ENCODE measurements at places on chromosomes 1 and 21.

- no peak for DNase-seq
These were observed 13.4 kb upstream of the PLEKHG5 start for GRCh38 chr1:6504887-6505286.

DNA sequence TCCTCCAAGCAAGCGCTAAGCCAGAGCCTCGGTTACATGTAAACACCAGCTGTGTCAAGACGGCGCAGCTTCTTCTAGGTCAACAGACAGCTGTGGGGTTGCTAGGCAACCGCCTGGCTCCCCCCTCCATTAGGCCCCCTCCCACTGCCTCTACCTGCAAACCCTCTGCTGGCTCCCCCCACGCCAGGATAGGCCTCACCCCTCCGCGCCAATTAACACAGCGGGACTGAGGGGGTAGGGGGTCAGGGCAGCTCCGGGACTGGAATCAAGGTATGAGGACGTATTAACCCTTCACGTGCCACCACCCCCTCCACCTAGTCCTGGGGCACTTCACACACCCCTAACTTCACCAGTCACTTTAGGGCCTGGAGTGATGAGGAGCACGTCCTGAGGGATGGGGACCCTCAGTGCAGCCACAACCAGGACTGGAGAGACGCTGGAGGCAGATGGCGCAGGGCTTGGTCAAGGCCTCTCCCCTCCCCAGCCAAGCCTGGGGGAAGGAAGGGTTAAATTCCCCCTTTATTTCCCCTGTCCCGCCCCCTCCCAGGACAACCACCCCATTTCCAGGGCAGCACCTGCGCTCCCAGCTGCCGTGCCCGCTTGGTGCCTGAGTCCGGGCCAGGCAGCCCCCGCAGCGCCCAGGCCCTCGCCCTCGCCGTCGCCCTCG lies 37.4 kb upstream of the WASF2 start:
- peak; percentile 48 for DNase-seq

GRCh38 chr21:14630556-14631069 lies 84.5 kb upstream of the SAMSN1 start:
- no peak for DNase-seq

GRCh38 chr1:183039985-183040447 lies 16.8 kb downstream of the LAMC1 start:
- no peak for DNase-seq

DNA sequence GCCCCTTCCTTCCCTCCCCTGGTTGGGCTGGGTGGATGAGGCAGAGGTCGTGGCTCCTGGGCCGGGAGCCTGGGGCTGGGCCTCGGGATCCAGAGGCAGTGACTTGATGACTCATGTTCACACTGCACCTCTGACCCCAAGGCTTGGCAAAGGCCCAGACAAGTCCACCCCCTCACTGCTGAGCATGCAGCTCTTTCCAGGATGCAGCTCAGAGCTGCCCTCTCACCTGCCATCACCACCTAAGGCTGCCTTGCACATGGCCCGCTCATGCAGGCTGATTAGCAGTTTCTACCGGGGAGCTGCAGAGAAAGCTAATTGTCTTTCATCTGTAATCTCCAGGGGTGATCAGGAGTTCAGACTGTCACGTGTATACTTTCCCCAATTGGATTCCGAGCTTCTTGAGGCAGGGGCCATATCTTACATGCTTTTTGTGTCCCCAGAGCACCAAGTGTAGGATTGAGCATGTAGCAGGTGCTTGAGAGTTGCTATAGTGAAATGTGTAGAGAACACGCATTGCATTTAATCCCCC lies 62.1 kb downstream of the LRRN2 start:
- no peak for DNase-seq

DNA sequence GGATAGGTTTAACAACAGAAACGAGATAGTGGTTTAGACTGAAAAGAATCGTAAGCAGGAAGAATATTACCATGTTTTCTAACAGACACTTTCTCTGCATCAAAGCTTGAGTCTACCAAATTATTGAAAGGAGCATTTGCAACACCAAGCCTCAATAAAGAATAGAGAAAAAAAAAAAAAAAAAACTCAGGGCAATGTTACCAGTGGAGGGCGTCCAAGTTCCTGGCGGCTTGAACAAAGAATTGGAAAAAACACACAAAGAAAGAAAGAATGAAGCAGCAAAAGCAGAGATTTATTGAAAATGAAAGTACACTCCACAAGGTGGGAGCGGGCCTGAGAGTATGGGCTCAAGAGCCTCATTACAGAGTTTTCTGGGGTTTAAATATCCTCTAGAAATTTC lies 686.5 kb upstream of the ADGRL2 start:
- DNase-seq = no peak

- no peak for DNase-seq
These were observed 4.7 kb downstream of the ADSS2 start for GRCh38 chr1:244447024-244447423.

DNA sequence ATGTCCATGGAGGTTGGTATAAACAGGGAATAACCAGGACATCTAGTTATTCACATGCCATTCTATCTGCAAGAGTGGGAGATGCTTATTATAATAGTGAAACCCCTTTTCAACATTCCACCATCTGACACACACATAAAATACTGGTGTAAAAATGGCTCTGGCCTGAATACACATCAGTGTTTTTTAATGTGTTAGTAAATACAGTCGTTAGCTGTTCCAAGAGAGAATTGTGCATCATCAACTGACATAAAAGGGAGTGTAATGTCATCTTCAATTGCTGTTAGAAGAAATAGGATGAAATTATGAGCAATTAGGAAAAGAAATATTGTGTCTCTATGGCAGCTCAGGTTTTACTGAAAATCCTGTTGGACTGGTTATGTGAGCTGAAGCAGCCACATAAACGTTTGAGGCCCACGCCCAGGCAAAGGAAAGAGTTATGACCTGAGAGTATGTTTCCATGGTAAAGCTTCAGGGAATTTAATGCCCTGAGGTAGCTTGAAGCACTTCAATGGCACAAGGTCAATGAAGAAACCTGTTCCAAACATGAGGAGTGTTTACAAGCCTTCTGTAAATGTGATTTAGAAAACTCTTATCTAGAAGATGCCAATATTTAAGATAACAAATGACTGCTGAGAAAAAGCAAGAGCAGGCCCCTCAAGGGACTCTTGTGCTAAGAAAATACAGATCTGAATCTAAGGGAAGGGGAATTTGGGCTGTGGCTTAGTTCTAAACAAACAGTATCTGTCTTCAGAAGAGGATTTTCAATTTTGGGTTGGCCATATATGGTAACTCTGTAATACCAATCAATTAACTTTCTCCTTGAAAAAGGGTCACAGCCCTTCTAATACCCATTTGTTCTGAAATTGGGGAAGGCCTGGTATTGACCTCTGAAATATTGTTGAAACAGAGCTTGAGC lies 384.3 kb downstream of the SEC16B start:
- no peak for DNase-seq

DNA sequence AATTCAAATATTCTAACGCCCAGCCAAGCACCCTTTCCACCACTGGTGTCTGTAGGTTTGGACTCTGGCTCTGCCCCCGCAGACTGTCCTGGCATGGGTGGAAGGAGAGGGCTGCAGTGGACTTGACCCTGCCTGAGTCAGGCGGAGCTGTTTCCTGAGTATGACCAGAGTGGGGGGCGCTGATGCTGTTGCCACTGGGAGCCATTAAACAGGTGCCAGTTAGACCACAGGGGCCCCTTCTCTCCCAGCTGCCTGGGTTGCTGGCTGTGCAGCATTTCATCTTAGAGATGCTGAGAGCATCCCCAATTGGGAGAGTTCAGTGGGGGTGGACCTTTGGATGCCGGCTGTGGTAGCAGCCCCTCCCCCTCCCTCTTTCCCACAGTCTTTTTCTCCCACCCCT lies 539.5 kb downstream of the MATN1 start:
- DNase-seq = no peak

- no peak for DNase-seq
These were observed 151.8 kb downstream of the RHOU start for GRCh38 chr1:228887101-228887500.

DNA sequence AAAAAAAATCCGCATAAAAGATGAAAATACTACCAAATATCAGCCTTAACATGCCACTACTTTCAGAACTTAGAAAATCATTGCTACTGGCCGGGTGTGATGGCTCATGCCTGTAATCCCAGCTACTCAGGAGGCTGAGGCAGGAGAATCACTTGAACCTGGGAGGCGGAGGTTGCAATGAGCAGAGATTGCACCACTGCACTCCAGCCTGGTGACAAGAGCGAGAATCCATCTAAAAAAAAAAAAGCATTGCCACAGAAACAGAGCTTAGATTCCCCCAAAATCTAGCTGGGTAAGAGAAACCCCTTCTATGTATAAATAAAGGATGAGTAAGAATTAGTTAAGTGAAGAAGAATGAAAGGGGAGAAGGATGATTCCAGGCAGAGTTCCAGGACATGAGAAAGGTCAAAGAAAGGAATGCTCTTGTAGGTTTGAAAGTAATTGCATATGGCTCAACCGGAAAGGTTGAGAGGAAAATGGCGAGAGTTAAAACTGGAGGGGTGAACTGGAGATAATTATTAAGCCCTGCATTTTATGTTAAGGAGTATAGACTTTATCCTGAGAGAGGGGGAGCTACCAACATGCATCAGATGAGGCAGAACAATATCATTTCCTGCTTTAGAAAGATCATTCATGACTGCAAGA lies 19.7 kb upstream of the NRDC start:
- no peak for DNase-seq

- no peak for DNase-seq
These were observed 35.3 kb upstream of the DNASE2B start for GRCh38 chr1:84363019-84363418.

- no peak for DNase-seq
These were observed 149.3 kb downstream of the NR5A2 start for GRCh38 chr1:200176798-200177197.

DNA sequence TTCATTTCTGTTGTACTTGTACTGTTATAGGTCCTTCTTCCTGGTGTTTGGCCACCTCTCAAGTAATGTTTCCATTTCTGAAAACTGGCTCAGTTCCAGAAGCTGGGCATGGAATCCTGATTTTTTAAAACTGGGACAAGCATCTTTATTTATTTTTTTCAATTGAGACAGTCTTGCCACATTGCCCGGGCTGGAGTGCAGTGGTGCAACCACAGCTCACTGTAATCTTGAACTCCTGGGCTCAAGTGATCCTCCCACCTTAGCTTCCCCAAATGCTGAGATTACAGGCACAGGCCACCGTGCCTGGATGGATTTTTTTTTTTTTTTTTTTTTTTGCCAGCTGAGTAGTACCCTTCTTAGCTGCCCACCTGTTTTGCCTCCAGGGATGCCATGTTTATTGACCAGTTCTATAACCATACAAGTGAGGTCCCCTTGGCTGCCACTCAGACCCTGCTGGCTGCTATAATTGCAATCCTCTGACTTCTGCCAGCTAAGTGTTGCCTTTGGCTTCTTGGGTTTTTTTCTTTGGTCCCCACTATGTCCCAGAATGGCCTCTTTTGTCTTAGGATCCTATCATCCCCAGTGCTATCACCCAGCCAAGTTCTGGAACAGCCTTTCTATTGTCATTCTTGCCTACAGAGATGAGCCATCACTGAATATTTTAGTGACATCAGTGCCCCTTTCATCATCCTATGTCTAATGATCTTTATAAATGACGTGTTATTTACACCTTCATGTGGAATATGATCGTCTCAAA lies 3.9 kb upstream of the DIP2A start:
- DNase-seq = no peak

GRCh38 chr21:31041295-31042079 lies 3.2 kb upstream of the KRTAP19-8 start:
- no peak for DNase-seq

DNA sequence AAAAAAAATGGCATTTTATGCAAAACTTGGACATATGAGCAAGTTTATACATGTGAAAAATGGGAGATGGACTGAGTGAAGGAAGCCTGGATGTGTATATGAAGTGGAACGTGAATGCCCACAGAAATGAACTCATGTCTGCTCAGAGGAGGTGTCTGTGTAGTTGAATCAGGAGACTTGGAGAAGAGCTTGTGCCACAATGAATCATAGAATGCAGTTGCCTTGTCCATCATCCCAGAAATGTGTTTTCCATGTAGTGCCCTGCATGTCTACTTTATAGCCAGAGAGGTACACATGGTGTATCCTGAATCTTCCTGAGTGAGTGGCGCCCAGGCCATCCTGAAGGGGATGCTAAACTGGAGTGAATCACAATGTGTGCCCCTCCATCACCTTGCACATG lies 2.6 kb upstream of the ILDR2 start:
- DNase-seq = no peak

DNA sequence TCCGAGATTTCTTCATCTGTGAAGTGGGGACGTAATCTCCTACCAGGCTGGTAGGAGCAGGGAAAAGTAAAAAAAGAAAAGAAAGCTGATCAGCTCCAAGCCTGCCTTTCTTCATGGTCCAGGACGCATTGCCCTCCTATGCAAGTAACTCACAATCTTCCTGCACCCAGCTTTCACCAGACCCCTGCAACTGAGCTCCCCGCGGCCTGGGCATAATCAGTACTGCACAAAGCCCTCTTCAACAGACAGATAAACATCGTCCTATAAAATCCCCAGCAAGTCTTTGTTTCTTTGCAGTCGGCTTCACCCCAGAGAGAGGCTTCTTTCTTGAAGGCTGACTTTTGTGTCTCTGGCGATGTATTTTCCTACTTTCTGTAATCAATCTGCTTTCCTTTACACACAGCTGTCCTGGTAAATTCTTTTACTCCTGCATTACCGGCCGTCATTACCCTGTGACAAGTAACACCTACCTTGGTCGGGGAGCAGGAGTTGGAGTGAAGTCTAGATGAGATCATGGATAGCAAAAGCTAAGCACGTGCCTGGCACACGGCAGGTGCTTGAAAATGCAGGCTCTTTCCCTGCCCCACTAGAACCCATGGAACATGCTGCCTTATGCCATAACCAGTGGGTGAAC lies 8.3 kb downstream of the PADI1 start:
- DNase-seq = no peak

DNA sequence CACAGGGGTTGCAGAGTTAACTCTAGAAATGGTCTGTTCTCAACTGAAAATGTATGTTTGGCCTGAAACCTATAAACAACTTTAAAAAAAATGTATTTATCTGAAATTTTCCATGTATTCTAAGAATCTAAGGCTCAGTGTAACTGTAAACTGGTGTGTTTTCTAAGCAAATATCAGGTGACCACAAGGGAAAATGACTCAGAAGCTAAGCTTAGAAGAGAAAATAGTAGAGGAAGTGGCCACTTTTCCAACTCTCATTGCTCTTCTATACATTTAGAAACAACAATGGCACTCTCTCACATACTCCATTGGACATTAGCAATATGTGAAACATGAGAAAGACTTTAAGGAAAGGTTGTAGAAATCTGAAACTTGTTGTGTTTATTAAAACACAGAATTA lies 7.5 kb downstream of the TNFSF18 start:
- DNase-seq = no peak

DNA sequence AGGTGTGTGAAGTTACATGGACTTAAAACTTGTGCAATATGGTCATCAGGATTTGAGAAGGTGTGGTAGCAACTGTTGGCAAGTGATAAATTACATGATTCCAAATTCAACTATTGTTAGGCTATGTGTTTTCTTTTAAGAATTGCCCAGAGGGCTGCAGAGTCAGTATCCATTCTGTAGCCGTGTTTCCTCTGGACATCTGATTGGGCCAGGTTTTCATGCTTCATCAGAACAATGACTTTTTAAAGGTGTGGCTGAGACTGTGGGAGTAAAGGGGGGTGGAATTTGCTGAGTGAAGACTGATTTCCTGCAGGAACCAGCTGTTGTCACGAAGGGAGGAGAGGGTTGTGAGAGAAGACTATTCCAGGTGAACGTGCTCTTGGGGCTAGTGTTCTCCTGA lies 1.7 kb upstream of the HRNR start:
- no peak for DNase-seq

- no peak for DNase-seq
These were observed 31.1 kb upstream of the SRP9 start for GRCh38 chr1:225746361-225747179.

GRCh38 chr1:101645810-101646209 lies 350.9 kb downstream of the OLFM3 start:
- no peak for DNase-seq

GRCh38 chr1:248857749-248858095 lies 1.2 kb downstream of the ZNF692 start:
- no peak for DNase-seq
